ENCODE measurements at places on chromosomes 16 and 17. TPM values are rescaled to one million over a fixed set of nuclear protein-coding genes. Genes with fewer than 3 reads are reported as not detected.

Gene SCO1
- 27.1 TPM for total RNA-seq

Gene CTRB2
- not detected for total RNA-seq

Gene ADGRG1
- total RNA-seq = 1.8 TPM

Gene G6PC1
- not detected for total RNA-seq

Gene CD300LB
- total RNA-seq = not detected

Gene SLC46A1
- total RNA-seq = 2.4 TPM

Gene RPTOR
- total RNA-seq = 21.1 TPM

Gene KRT25
- not detected for total RNA-seq

Gene SDR42E1
- 2.4 TPM for total RNA-seq

Gene KCNAB3
- total RNA-seq = 1.2 TPM

Gene TRIM72
- not detected for total RNA-seq

Gene KRT33B
- total RNA-seq = not detected

Gene RND2
- total RNA-seq = 0.45 TPM

Measured in bronchus fibroblast of lung (primary cell).